NCI-H187 (cell line): ENCODE measurements at places on chromosomes 3 and 15.

DNA sequence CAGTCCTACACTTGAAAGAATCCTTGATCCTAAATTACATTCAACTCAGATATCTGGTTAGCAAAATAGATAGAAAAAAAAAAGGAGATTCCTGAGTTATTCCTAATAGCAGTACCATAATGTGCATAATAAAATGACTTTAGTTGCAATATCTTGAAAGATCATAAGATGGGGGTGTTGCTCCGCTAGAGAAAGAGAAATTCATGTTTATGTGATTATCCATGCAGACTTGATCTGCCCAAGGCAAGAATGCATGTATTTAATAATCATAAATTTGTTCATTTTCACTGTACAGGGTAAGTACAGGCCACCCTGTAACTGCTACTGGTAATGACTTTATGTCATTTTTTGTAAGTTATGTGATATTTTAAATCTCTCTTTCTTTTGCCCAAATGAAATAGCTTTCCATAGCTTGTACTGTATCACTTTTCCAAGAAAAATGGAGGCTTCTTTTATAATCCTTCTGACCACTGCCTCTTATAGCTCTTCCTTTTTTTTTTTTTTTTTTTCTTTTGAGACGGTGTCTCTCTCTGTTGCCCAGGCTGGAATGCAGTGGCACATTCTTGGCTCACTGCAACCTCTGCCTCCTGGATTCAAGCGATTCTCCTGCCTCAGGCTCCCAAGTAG lies 84.6 kb downstream of the HCN4 start:
- no peak for DNase-seq

DNA sequence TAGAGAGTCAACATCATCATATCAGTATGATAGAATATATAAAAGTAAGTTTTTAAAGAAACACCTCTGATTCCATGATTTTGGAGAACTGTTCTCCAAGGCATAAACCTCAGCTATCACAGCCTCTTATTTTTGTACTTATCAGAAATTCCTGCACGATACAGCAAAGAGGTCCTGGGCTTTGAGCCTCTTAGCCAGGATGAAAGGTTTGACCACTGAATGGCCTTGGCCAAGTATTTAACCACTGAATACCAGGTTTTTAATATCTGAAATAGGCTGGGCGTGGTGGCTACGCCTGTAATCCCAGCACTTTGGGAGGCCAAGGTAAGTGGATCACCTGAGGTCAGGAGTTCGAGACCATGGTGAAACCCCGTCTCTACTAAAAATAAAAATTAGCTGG lies 1.9 kb upstream of the FAM174B start:
- DNase-seq, result no peak

DNA sequence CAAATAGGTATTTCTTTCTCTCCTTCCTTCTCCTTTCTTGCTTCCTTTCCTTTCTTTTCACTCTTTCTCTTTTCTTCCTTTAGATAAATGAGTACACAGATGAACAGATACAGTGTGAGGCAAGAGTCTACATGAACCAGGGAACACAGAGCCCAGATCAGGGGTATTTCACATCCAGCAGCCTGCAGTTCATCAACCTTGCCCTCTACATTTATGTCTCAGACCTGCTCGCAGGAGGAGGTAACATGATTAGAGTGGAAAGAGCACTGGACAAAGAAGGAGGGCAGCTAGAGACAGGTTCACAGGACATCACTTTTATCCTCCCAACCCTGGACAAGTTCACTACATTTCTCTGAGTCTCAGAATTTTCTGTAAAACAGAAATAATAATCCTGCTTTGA lies 773.1 kb downstream of the NTRK3 start:
- DNase-seq, result no peak

GRCh38 chr3:128434524-128434923 lies 32.2 kb downstream of the DNAJB8 start:
- DNase-seq, result no peak

- DNase-seq, result no peak
These were observed 15.3 kb downstream of the TMEM266 start for GRCh38 chr15:76075046-76075445.

DNA sequence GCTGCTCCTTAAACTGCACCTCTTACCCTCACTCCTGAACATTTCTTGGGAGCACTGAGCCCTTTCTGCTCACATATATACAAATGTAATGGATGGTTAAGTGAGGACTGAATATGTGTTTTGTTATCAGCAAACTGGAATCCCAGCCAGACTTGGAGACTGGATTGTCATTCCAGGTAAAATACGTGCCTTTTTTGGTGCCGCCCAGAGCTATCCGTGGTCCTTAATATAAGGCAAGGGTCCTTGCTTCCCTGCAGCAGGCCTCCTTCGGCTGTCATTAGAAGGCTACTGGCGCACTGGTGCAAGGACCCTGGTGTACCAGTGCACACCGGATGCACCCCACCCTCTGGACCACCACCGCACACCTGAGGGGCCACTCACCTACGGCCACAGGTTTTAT lies 1.1 kb upstream of the GABRB3 start:
- no peak for DNase-seq

- no peak for DNase-seq
These were observed 120.3 kb downstream of the RAP2B start for GRCh38 chr3:153282355-153282754.
